NCI-H2029 treated with DMSO at 0.1 percent for 48 hours (cell line): ENCODE measurements at places on chromosomes 7 and 10.

GRCh38 chr7:149638566-149639320, 134.6 kb downstream of the ZNF467 start:
- DNase-seq: no peak

DNA sequence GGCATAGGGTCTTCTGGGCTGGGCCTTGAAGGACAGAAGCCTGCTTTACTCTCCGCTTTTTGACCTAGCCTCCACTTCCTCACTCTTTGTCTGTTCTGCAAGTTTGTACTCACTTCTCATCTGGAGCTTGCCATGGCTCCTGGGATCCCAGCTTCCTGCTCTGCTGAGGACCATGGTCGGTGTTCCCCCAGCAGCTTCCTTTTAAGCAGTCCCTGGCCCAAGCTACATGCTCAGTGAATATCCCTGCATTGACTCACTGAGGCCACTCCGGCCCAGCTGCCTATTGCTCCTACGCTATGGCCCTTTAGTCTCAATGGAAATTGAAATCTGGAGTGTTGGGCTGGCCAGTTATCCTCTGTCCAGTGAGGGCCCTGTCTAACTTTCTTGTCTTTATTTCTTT, 427.7 kb downstream of the RPS24 start:
- no peak for DNase-seq

DNA sequence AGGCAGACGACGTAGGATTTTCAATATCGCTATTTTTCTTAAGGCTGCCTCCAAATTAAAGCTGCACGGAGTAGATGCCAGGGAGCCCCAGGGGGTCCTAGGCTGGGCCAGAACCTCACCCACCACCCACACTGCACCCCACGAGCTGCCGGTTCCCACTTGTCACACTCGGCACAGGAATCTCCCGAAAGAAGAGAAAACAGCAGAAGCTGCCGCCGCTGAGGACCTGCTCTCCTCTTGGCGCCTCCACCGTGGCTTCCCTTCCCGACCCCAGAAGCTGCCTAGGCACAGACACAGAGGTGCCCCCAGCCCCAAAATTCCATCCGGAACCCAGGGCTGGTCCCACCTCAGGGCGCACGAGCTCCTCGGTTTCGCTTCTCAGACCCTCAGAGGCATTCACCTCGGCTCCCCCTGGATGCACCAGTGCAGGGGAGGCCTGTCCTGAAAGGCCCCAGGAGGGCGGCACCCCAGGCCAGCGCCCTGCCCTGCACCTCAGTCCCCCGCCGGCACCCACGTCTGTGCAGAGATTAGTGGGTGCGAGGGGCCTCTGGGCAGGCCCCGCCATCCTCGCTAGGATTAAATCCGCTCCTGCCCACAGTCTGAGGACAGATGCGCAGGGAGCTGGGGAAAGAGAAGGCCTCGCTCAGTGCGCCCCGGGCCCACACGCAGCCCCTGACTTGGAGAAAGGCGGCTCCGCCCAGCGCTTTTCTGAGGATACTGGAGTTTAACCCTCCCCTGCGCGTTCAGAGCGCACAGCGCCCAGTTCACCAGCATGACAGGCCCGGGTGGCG, 99.2 kb downstream of the PTPRN2 start:
- DNase-seq: no peak

DNA sequence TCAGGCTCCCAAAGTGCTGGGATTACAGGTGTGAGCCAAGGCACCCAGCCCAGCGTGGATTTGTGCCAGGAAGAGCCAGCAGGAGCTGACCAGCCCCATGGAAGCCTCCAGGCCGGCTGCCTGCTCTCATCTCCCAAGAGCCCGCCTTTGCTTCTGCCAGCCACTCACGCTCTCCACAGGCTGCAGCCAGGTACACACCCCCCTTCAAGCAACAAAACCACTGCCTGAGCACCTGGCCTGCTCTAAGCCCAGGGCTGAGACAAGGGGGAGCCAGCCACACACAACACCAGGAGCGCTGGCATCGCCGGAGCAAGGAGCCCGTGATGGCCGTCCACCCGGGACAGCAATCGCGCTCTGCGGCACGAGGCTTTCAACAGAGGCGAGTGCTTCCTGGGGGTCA, 34.5 kb downstream of the MAD1L1 start:
- DNase-seq: peak; percentile 96

GRCh38 chr7:130912862-130913638, 179.0 kb upstream of the KLF14 start:
- peak; percentile 46 for DNase-seq

DNA sequence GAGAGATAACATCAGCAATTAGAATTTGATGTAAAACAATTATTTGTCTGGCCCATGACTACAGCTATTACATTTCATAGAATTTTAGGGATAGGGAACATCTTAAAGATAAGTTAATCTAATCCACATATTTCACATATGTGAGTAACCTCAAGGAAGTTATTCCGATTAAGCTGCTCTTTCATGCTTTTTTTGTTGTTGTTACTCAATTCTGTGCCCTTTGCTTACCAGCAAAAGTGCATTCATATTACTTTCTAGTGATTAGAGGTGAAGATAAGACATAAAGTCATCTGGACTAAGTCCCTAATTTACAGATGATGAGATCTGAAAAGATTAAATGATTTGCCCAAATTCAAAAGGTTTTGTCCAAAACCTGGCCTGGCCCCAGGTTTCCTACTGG, 40.9 kb upstream of the SRI start:
- DNase-seq: no peak

DNA sequence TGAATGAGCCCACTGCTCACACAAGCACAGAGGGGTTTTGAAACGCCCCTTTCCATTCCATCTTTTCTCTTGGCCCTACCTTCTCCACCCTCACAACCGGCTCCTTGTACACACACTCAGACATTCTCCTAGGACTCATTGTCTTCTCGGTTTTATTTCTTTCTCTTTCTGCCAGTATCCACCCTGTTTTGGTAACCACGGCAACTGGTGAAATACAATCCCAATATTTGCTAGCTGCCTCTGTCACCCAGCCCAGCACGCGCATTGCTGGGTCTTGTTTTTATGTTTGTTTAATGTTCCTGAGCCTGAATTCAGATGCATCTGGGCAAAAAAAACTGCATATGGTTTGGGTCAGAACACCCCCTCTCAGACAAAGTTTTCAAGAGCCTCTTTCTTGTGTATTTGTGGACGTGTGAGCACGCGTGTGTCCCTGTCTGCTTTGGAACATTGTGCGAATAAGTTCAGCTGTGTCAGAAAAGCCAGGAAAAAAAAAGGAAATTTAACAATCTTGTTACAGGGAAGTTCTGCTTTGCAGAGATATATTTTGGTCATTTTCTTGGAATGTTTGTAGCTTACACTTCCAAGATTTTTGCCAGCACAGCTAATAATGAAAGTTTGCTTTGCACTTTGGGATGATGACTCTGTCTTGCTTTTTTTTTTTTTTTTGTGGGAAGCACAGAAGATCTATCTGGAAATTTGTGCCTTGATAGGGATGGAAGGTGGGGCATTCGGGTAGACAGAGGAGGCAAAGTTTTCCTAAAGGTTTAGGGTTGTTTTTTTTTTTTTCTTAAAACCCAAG, 225.9 kb downstream of the TRIL start:
- DNase-seq: peak; percentile 34

- no peak for DNase-seq
Measured at GRCh38 chr7:79317728-79318127, 135.7 kb downstream of the MAGI2 start.

DNA sequence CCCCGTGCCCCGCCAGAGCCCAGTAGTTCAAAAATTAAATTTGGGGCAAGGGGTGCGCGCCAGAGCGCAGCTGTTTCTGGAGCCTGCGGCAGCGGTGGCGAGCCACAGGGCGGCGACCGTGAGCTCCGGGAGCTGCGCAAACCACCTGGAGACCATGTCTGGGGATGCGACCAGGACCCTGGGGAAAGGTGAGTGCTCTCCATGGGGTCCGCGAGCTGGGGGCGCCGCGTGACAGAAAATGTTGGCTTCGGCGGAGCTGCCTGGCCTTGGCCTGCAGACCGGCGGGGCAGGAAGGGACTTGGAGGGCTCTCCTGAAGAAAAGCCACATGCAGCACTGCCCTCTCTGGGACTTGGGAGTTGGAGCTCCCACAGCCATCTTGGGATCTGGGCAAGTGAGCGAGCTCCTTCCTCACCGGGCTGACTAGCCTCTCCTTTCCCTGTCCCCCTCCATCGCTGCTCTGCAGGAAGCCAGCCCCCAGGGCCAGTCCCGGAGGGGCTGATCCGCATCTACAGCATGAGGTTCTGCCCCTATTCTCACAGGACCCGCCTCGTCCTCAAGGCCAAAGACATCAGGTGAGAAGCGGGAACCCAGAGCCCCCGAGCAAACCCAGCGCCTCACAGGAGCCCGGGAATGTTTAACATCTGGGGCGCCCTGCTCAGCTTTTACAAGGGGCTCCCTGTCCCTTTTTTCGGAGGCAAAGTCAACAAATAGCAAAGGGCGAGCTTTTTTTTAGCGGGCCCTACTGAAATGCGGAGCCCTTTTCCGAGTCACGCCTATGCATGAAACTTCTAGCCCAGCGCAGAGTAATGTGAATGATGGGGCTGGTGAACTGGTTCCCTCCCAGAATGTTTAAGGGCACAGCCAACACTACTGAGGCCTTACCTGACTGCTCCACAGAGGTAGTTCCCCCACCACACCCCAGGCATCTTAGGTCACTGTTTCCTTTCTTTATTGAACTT, 6.1 kb downstream of the GSTO2 start:
- no peak for DNase-seq

DNA sequence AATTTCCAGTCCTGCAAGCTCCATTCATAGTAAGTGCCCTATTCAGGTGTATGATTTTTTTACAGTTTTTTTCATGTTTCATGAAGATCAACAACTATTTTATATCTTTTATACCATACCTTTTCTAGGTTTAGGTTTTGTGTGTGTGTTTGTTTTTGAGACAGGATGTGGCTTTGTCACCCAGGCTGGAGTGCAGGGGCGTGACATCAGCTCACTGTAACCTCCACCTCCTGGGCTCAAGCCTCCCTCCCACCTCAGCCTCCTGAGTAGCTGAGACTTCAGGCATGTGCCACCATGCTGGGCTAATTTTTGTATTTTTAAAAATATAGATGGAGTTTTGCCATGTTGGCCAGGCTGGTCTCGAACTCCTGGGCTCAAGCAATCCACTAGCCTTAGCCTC, 35.0 kb downstream of the ARMH3 start:
- no peak for DNase-seq

- DNase-seq: no peak
Measured at GRCh38 chr7:151014950-151015349, 9.3 kb downstream of the ATG9B start.

DNA sequence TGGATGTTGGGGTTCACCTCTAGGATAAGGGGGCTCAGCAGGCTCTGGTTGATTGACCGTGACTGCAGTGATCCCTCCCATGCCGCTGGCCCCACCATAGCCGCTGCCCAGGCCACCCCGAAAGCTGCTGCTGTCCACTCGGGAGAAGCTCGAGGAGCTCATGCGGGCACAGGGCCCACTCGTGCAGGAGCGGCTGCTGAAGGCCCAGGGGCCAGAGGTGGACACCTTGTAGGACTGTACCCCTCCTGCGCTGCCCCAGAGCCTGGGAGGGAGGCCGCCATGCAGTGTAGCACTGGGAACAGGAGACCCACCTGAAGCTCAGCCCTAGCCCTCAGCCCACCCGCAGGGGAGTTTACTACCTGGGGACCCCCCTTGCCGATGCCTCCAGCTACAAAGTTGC, 70.0 kb downstream of the CHRM2 start:
- DNase-seq: no peak

DNA sequence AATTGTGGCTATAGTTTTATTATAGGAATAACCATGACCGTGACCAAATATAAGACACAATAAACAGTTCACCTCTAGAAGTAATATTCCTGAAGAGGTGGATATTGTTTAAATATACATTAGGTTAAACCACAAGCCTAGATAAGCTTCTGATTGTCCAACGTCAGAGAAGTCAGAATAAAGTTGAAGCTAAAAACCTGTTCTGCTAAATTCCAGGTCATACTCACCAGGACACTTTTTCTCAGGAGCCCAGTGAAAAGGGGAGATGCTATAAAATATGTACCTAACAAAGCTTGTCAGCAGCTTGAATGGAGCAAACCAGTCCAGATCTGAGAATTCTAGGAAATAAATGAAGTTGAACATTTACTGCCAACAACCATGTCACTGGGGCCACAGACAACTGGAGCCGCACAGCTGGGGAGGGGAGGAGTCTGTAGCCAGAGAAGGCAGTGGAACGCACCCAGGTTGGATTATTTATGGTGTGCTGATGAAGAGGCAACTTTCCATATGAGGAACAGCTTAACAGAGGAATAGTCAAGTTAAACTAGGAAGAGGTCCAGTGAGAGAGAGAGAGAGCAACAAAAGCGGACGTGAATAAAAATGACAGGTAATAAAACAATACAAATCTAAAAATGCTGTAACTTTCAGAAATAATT, 191.1 kb downstream of the ZNF438 start:
- no peak for DNase-seq

- no peak for DNase-seq
Measured at GRCh38 chr7:99407872-99408378, 472 bp downstream of the PDAP1 start.

DNA sequence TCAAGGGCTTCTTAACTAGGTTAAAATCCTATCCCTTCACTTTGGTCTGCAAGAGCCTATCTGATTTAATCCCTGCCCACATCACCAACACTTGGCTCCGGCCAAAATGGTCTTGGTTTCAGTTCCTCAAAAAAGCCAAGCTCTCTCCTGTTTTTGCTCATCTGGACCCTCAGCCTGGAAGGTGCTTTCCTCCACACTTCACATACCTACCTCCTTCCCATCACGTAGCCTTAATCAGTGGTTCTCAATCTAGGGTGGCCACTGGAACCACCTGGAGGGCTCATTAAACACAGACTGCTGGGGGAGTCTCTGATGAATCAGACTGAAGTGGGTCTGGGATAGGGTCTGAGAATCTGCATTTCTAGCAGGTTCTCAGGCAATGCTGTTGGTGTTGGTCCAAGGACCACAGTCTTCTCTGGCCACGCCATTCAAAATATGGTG, 227.0 kb upstream of the AOAH start:
- no peak for DNase-seq

- DNase-seq: no peak
Measured at GRCh38 chr7:4951903-4952636, 6.9 kb downstream of the MMD2 start.

GRCh38 chr7:18421297-18422002, 74.1 kb upstream of the HDAC9 start:
- DNase-seq: no peak

GRCh38 chr7:84191261-84191660, 3.3 kb downstream of the SEMA3A start:
- DNase-seq: no peak
